Effector CD4-positive, alpha-beta T cell (primary cell): ENCODE measurements at places on chromosomes 6 and 20.
A peak's percentile ranks its signal among the peaks of the same experiment; 100 is the strongest.

- peak; percentile 66 for DNase-seq
These were observed 38.8 kb downstream of the SRC start for GRCh38 chr20:37384683-37385174.

DNA sequence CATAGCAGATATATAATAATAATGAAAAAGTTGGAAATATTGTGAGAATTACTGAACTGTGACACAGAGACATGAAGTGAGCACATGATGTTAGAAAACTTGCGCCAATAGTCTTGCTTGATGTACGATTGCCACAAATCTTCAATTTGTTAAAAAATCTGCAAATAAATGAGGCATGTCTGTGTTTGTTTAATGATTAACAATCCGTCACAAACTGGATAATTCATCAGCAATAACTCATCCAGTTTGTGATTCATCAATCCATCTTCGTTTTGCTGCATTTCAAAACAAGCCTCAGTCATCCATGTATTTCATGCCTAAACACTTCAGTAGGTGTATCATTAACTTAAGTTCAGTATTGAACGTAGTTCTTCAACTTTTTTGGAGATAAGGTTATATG lies 25.5 kb upstream of the SMIM26 start:
- DNase-seq: no peak

- no peak for DNase-seq
These were observed 22.1 kb downstream of the L3MBTL1 start for GRCh38 chr20:43529457-43530153.

DNA sequence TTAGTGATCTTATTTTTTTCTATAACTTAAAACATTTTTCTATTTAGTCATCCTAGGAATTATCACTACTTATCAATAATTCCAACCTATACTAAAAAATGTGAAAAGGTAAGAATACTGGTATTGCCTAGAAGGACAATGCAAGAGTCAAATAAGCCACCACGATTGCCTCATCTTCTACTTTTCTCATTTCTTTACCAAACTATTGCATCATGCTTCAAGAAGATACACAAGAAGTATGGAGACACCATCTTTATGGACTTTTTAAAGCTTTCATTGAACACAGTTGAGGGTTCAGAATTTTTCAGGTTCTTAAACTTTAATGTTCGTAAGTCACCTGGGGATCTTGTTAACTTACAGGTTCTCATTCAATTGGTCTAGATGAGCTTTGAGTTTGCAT lies 25.9 kb downstream of the ELOVL2 start:
- no peak for DNase-seq
